OCI-M1 (cell line): ENCODE measurements at places on chromosomes 5 and 9.

GRCh38 chr9:137919649-137920141 lies 42.1 kb downstream of the CACNA1B start:
- no peak for DNase-seq

- no peak for DNase-seq
Observed at GRCh38 chr9:84937180-84937579, 267.7 kb downstream of the NTRK2 start.

GRCh38 chr9:37107701-37108100 lies 12.7 kb upstream of the ZCCHC7 start:
- DNase-seq: no peak

DNA sequence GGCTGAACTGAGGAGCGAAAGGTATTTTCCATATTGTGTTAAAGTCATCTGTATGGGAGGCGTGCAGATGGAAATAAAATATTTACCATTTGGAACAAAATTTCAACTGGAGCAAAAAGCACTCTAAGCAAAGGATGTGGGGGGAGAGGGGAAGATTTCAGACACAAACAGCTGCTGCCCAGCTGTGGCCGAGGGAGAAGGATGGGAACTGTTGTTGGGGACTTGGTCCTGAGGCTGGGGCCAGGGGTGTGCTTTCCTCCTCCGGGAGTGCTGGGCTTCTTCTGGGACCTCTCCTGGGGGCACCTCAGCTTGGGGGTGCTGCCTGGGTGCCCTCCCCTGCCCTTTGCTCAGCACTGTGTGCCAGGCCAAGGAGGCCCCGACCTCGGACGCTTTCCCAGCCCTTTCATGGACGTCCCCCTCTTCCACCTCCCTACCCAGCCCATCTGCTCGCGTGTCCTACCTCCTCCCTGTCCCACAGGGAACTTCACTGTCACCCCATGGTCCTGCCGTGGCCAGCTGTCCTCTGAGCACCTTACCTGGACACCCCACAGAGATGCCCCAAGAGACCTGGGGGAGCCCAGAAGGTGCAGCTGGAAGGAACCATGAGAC lies 101.9 kb upstream of the COL5A1 start:
- no peak for DNase-seq

DNA sequence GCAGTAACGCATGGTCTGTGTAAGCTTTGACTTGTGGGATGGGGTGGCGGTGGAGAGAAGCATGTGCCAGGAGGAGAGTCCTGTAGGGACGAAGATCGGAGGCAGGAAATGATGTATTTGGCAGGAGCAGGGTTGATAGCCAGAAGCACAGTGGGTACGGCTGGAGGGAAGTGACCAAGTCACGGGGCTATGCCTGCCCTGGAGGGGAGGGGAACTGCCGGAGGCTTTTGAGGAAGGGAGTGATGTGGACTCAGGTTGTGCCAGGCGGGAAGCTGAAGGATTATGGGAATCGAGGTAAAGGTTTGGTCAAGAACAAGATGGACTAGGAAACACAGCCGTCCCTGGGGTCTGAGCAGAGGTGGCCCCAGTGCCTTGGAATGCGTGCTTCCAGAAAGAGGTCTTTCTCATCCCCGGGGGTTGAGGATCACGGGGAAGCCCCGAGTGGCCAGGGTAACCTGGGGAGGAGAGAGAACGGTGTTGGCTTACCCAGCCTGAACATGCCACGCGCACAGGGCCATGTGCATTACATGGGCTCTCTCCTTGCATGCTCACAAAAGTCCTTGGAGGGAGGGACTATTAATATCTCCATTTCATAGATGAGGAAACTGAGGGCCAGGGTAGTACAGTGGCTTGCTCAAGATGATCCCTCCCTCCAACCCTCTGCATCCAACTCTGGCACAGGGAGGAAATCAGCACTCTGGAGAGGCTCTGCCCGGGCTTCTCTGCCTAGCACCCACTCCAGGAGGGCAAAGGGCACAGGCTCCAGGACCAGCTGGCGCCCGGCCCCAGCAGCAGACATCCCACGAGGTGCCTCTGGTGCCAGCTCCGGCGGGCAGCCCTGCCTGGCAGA lies 253.8 kb downstream of the PBX3 start:
- DNase-seq: no peak
